ENCODE measurements at places on chromosomes 12 and 14.
A peak's percentile ranks its signal among the peaks of the same experiment; 100 is the strongest.

DNA sequence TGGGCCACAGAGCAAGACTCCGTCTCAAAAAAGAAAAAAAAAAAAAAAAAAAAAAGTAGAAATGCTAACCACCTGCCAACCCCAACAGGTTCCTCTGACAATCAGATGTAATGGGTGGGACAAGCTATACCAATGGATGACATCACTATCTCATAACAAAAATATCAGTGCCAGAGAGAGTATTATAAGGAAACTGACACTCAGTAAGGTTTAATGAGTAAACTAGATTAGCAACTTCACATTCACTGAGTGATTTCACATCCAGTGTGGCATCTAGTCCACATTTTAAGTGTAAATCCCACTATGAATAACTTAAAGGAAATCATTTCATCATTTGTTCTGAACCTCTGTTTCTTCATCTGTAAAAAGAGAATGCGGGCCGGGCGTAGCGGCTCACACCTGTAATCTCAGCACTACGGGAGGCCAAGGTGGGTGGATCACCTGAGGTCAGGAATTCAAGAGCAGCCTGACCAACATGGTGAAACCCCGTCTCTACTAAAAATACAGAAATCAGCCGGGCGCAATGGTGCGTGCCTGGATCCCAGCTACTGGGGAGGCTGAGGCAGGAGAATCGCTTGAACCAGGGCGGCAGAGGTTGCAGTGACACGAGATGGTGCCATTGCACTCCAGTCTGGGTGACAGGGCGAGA is 1.8 kb downstream of the SART3 start:
- no peak for DNase-seq

- DNase-seq = no peak
Measured at GRCh38 chr12:55737581-55738122, 5.3 kb upstream of the GDF11 start.

GRCh38 chr12:103768467-103769123 is 72.4 kb downstream of the NT5DC3 start:
- DNase-seq = no peak

DNA sequence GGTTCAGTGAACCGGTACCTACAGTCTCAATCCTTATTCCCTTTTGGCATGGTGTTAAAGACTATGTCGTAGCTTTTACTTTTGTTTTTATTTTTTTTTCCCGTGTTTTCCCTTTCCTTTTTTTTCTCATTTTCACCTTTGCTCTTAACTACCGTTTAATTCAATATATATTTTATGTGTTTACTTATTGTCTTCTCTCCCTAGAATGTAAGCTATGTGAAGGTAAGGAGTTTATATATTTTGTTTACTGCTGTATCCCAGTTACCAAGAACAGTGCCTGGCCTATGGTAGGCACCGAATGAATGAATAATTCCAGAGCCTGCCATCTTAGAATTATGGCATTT is 261 bp upstream of the MLH3 start:
- no peak for DNase-seq

GRCh38 chr12:57213058-57213715 is 3.4 kb upstream of the NXPH4 start:
- DNase-seq = peak; percentile 65

DNA sequence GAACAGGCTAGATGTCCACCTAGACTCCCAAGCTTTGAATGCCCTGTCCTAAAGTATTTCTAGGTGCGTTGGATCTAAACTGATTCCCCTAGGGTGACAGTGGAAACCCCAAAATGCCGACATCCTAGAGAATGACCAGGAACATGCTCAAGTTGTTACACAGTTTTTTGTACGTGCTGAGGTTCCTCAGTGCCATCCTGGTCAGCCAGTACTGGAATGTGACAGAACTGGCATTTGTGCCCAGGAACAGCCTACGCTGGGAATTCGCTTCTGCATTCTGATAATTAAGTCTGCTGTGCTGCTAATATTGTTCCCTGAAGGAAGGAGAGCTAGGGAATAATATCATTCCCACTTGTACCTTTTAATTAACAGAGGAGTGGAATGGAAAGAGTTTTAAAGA is 40.3 kb downstream of the BORCS5 start:
- DNase-seq = no peak

GRCh38 chr14:60720962-60721325 is 3.2 kb downstream of the SIX4 start:
- DNase-seq = no peak
